H9 (cell line): ENCODE measurements at places on chromosomes 13 and 19. TPM values are rescaled to one million over a fixed set of nuclear protein-coding genes. Genes with fewer than 3 reads are reported as not detected.

Gene LGI4
- 2.6 and 3.2 TPM in 2 replicates for total RNA-seq

DNA sequence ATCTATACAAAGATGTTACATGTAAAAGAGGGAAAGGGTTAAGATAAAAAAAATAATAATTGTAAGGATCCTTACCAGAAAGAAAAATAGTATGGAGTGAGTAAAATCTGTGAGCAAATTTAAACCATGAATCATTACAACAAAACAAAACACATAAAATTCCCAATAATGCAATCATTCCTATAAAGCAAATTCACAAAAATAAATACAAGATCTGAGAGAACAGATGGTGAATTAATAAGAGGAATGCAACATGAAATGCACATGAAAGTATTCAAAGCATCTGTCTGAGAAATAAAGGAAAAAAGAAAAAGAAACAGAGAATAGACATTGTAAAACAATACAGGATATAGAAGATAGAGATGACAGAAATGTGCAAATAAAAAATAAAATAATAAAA lies 681.5 kb upstream of the KLHL1 start:
- DNase-seq, result no peak
- H3K4me1 ChIP-seq, result no peaks in the 10 kb centered on the region
- H3K4me3 ChIP-seq, result no peak overlapping the region
- H3K27me3 ChIP-seq, result no peaks in the 10 kb centered on the region

DNA sequence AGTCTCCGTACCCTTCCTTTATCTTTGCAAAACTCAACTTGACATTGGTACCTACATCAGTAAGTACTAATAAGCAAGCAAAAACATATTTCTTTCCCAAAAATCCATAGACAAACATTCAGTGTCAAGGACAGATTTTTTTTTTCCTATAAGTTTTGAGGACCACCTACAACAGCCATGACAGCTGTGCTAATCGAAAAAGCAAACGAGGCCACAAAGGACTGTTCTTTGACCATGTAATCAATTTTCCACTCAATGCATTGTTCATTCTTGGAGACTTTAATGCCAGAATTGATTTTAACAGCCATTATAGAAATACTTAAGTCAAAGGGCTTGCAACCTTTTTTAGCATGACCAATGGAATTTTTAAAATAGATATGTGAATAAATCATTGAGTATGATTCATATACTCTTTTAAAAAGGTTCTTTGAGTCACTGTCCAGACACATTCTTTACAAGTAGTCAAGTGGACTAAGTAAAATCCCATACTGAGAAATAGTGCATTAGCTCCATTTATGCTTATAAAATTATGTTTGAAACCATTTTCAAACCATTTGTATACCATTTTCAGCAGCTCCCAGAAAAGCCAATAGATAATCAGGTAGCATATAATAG lies 323.9 kb downstream of the MZT1 start:
- no peak for DNase-seq
- H3K27me3 ChIP-seq, result no peaks in the 10 kb centered on the region
- H3K4me1 ChIP-seq, result no peaks in the 10 kb centered on the region
- H3K27ac ChIP-seq, result no peak overlapping the region
- H3K36me3 ChIP-seq, result no peaks in the 10 kb centered on the region

GRCh38 chr13:57311009-57311586 lies 144.1 kb downstream of the PRR20E start:
- peaks cover 4% of the 10 kb centered on the region; the same call in 1 of the 2 replicates for H3K4me1 ChIP-seq

DNA sequence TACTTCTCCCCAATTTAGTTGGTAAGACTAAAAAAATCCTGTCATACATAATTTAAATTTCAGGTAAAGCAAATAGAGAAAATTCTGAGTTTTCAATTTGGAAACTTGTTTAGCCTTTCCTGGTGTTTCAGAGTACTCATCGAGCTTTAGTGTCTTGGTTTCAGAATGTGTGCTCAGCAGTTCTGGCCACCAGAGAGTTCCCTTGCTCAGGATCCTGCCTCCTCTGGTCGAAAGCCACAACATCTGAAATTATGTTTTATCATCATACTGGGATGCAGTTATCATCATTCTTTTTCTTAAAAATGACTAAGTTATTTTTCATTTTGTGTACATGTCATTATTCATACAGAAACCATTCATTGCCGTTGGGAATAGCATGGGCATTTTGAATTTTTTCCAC lies 263.2 kb upstream of the SPRY2 start:
- H3K4me3 ChIP-seq, result no peak overlapping the region
- no peaks in the 10 kb centered on the region for H3K36me3 ChIP-seq
- H3K4me1 ChIP-seq, result no peaks in the 10 kb centered on the region
- no peaks in the 10 kb centered on the region for H3K27me3 ChIP-seq

DNA sequence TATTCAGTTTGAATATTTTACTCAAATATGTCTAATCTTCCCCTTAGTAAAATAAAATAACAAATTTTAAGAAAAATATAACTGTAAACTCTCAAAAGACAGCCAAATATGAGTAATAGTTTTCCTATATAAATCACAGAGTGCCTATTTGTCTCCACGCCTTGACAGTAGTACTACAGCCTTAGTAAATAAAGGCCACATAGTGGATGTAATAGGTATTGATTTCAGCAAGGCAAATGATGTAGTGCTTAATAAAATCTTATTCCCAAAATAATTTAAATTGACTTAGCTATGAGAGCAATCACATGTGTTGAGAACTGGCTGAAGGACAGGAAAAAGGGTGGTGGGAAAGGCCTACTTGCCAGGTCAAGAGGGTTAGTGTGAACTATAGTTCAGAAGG lies 747.2 kb downstream of the OLFM4 start:
- DNase-seq, result no peak
- H3K27ac ChIP-seq, result no peak overlapping the region
- H3K36me3 ChIP-seq, result peaks cover 2% of the 10 kb centered on the region; the same call in 1 of the 3 replicates

DNA sequence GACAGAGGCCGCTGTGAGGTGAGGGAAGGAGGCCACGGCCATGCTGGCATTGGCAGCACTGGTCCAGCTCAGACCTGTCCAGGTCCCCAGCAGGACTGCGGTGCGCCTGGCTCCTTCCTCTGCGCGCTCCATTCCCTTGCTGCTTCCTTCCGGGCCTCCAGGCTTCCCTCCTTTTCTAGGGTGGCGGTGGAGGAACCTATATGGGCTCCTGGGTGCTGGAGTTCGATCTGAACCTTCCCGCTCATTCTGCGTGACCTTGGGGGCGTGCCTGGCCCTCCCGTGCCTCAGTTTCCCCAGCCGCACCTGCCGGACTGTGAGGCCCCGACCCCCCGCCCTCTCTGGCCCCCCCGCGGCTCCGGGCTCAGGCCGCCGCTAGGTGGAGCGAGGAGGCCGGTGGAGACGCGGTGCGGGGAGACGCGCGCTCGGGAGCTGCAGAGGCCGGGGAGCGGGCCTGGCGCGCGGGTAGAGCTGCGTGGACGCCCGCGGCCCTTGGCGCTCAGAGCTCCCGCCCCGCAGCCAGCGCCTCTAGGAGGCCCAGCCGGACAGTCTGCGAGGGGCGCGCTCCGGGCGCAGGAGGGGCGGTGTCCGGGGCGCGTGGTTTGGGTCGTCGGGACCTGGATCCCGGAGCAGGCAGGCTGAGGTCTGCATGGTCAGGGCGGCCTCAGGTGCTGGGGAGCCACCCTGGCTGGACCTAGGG lies 29.9 kb downstream of the EFNA2 start:
- no peaks in the 10 kb centered on the region for H3K36me3 ChIP-seq
- no peak overlapping the region for H3K4me3 ChIP-seq
- no peaks in the 10 kb centered on the region for H3K4me1 ChIP-seq
